Activated CD4-positive, alpha-beta T cell treated with anti-CD3 and anti-CD28 coated beads, Interleukin-2, amount 50 U/mL, for 24 hours (primary cell): ENCODE measurements at places on chromosomes 5 and 9.

DNA sequence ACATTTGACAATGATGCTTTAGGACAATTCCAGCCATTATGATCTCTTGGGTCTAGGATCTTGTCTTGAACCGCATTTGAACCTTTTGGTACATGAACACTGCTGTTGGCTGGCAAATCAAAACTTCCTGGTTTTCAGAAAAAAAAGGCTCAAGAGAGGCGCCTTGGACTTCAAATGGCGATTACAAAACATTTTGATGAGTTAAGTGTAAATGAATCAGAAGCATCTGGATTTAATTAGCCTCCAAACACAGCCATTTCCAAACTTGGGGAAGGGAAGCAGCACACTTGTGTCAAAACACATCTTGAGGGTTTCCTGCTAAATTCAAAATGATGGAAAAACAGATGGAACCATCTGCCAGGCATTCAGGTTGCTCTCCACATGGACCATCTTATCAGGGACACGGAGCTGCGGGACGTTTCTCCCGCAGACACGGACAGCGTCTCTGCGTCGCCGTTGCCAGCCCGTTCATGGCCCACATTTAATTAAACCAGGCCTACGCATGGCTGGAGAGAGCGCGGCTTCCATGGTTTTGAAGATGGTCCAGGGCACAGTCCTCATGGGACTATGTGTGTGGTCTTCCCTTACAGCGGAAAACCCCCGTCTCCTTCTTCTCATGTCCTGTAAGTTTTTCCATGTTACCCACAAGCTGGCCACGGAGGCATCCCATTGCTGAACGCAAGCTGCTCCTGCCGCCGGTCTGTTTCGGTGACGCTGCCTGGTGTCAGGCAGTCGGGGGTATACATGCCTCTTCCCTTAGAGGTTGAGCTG is 55.8 kb upstream of the PTCH1 start:
- no peak for DNase-seq

DNA sequence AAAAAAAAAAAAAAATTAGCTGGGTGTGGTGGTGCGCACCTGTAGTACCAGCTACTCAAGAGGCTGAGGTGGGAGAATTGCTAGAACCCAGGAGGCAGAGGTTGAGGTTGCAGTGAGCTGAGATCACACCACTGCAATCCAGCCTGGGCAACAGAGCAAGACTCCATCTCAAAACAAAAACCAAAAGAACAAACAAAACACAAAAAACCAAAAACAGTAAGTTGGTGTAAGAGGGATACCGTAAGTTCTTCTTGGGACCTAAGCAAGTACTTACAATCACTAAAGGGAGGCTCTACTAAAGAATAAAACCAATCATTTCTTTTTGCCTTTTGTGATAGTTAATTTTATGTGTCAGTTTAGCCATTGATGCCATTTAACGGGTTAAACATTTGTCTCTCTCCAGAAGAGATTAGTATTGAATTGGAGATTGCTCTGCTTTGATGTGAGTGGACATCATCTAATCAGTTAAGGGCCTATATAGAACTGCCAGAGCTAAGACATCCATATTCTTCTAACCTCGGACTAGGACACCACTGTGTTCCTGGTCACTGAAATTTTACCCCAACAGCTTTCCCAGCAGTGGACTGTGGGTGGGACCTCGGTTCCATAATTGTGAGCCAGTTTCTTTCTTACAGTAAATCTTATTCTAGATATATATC is 10.5 kb upstream of the ETF1 start:
- DNase-seq: no peak

GRCh38 chr9:96056226-96056625 is 180.7 kb downstream of the ERCC6L2 start:
- no peak for DNase-seq

DNA sequence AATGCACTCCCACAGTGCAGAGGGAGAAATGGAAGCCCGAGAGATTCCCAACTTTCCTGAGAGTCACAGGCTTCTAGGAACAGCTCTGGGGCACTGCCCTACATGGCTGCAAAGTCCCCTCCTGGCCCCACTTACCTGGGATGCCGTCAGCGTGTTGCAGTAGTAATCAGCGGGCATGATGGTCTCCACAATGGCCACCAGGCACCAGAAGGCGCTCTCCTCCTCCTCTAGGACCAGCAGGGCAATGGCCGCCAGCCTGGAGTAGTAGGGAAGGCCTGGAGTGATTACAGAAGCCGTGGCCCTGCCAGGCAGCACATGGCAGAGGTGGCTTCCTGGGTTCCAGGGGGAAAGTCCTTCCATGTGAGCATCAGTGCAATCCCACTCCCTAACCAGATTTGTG is 10.7 kb upstream of the CORO2A start:
- DNase-seq: no peak

- no peak for DNase-seq
Observed at GRCh38 chr5:179345183-179345432, 153 bp downstream of the ADAMTS2 start.

DNA sequence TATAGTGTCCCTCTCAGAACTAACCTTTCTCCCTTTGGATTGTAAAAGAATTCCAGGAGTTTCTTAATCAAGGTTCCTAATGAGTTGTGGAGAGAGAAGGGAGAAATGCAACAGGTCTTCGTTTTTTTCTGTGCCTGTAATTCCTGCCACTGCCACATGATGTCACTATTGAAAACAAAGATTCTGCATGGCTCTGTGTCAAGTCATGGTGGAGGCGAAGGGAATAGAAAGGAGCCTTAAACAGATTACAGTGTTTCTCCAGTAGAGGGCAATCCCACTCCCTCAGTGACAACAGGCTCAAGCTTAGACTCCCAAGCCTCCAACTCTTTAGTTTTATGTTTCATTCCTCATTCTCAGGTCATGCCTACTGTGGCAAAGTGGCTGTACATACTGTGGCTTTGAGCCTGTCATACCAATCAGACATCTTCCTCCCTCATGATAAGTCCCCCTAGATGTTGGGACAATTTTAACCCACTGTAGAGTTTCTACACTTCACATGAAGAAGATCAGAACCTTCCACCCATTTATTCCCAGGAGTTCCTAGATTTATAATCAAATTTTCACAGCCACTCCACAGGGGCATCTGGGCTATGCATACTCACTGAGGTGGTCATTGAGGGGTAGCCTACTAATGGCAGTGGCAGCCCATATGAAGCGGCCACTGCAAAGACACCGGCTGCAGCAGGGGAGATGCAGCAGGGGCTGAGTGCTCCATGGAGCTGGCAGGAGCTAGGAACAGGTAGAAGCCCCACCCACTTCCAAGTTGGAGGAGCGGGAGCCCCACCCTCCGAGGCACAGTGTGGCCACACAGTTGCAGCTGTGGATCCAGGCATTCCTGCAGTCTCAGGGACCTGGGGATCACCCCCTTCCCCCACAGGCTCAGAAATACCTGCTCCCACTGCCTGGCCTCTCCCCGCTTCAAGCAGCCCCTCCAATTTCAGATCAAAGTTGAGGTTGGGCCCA is 97.4 kb upstream of the TRIM32 start:
- no peak for DNase-seq

DNA sequence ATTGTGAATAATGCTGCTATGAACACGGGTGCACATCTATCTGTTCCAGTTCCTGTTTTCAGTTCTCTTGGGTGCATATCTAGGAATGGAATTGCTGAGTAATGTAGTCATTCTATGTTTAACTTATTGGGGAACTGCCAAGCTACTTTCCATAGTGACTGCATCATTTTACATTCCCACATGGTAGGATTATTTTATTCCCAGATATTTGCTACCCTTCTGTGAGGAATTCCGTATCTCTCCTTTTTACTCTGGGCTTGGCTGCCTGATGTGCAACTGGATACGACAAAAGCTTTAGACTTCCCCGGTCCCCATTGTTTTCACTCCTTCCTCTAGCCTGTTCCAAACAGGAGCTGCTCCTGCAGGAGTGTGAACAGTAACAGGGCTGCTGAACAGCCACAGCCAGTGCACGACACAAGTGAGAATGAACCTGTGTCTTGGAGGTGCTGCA is 7.2 kb downstream of the TAS2R1 start:
- no peak for DNase-seq

DNA sequence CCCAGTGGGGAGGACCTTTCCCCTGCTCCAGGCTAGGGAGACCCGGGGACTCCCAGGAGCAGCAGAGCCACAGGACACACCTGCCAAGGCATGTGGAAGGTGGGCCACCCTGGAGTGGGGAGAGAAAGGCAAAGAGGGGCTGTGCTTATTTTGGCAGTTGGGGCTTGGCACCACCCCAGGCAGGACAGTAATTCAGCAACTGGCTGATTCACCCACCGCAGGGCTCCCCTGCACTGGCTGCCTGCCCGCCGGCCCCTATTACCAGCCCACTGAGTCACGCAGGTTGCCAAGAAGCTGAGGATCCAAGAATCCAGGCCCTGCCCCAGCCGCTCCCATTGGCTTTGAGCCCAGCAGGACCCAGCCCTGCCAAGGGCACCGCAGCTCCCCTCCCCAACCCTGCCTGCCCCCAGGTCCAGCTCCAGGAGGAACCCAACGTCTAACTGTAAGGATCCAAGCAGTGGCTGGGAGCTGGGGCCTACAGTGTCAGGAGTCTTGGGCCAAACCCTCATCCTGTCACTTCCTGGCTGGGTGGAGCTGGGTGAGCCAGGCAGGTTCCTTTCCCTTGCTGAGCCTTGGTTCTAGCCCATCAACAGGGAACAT is 14.2 kb upstream of the RALGDS start:
- DNase-seq: no peak

- no peak for DNase-seq
Observed at GRCh38 chr9:89743216-89743572, 138.4 kb downstream of the GADD45G start.

- DNase-seq: no peak
Observed at GRCh38 chr9:137728444-137729311, 109.9 kb downstream of the EHMT1 start.

DNA sequence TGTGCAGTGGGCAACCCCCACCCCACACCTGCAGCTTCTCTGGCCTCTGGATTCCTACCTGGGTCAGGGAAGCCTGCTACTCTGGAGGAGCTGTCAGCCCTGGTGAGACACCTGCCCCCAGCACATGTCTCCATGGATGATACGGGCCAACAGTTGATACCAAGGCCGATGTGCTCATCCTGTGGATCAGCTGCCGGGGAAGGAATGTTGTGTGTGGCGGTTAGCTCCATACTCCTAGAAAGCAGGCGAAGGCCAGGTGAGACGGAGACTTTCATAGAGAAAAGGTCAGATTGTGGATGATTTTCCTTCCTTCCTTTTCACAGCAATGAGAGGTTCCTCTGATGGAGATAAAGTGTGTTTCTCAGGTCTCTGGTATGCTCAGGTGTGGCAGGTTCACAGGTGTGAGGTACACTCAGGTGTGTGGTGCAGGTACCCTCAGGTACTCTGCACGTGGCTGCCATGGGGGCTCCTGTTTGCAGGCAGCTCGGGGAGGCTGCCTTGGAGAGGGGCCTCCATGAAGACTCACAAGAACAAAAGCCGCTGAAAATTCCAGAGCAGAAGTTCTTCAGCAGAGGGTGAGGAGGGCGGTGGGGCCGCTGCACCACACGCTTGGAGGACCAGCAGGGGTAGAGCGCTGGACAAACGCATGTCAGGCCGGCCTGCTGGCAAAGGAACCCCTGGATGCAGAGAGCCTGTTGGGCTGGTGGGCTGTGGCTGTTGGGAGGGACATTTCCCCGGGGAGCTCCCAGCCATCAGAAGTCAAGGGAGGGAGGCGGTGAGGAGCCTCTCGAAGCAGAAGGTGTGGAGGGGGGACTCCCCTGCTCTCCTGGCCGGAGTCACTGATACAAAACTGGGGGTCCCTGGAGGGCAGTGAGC is 5.1 kb upstream of the AHRR start:
- DNase-seq: no peak

GRCh38 chr5:115952588-115952987 is 9.7 kb upstream of the LVRN start:
- DNase-seq: no peak

- no peak for DNase-seq
Observed at GRCh38 chr9:110538647-110539041, 40.9 kb downstream of the SVEP1 start.

GRCh38 chr9:109918339-109919163 is 138.6 kb downstream of the PALM2AKAP2 start:
- DNase-seq: peak; percentile 9

GRCh38 chr9:78101247-78101646 is 69.6 kb upstream of the GNAQ start:
- no peak for DNase-seq

DNA sequence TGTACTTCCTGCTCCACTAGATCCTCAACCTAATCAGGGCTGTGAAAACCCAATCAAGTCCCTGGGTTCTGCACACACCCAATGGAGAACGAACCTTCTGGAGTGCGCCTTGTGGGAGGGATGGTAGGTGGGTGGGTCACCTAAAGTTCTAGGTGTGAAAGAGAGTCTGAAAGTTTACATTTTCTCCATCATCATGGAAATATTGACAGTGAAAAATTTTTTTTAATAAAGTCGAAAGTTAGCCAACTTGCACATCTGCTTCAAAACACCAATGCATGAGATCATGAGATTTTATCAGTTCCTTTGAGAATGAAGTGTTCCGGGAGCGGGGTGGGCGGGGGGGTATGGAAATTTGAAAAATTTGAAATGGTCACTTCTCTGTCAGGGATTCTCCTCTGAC is 21.7 kb downstream of the TAF11L14 start:
- DNase-seq: no peak

DNA sequence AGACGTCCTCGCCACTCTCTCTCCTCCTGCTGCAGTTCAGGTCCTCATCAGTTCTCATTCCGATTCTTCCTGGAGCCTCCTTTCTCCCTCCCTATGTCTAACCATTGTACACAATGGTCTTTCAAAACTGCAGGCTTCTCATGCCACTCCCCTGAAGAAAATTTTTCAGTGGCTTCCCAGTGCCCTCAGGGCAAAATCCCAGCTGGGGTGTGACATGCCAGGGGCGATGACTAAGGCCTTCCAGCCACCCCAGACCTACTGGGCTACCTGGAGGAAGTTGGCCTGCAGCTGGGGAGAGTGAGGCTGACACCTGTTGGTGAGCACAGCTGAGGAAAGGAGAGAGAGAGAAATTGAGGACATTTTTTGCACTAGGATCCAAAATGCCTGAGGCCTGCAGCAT is 65.2 kb downstream of the SREK1 start:
- no peak for DNase-seq

- DNase-seq: no peak
Observed at GRCh38 chr5:59193616-59194319, 610.9 kb downstream of the RAB3C start.

- no peak for DNase-seq
Observed at GRCh38 chr9:87618226-87618625, 107.7 kb upstream of the CTSL start.

DNA sequence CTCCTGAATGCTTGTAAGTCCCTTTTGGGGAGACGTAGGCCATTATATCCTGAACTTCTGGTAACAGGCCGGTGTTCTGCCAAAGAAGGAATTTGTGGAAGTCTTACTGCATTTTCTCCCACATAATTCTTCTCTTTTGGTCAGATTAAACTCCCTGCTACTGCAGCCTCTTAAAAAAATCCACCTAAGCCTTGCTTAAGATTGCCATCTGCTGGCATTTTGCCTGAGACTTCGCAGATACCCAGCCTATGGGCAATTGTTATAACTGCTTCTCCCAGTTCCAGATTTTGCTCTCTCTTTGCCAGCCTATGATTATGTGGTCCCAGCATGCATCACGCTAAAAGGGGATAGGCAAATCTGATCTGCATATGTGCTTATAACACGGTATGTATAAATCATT is 391.6 kb upstream of the CHD1 start:
- DNase-seq: no peak
